Fibroblast of the conjunctiva (primary cell): ENCODE measurements at places on chromosomes 3 and 15.

DNA sequence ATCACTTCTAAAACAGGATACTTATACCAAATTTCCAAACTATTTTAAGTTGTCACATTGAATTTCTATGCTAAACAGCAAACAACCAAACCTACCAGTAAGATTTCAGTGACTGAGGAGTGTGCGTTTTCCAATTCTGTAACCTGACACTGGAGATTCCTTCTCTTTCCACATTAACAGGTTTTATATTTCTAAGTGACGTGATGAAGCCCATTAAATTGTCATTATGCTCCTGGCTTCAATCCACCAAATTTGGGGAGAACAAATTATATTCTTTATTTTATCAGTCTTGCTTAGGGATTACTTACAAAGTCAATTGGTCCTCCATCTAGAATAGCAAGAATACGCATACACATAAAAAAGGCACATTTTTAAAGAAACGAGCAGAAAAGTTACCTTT is 764.8 kb upstream of the NR2F2 start:
- no peak for DNase-seq

GRCh38 chr3:142077859-142078500 is 71.4 kb downstream of the TFDP2 start:
- no peak for DNase-seq

DNA sequence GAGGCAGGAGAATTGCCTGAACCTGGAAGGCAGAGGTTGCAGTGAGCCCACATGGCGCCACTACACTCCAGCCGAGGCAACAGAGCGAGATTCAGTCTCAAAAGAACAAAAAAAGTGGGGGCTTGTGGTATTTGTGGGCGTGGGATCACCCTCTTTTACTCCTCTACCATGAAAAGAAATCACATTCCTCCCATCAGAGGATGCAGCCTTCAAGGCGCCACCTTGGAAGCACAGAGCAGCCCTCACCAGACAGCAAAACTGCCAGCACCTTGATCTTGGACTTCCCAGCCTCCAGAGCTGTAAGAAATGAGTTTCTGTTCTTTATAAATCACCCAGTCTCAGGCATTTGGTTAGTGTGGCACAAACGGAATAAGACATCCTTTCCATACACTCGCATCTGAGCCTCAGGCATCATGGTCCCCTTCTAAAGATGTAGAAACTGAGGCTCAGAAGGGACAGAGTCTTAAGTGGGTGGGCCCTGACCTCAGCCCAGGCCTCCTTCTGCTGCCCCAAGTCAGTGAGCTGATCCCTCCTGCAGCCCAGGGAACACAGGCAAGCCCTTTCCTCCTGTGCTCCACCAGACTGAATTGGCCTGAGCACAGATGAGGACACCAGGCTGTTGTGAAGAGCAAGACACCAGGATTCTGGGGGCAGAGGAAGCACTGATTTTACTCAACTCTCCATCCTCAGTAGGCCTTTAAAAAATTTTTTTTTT is 201.7 kb upstream of the LINGO1 start:
- DNase-seq, result no peak

DNA sequence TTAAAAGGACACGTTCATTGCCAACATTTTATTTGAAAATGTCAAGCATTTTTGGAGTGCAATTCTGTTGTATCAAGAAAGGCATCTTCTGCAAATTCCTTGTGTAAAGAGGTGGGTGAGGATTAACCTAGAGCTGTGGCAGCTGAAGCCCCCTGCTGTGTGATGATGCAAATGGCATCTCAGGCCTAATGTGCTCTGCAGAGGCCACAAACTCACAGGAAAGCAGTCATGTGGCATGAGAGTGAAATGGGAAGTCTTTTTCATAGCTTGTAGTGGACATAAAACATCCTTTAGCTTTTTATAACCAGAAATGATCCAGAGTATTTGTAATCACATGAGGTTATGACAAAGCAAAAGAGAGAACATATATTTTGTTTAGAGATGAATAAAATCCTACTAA is 6.4 kb downstream of the CADM2 start:
- no peak for DNase-seq

GRCh38 chr15:48049736-48050135 is 71.1 kb upstream of the SLC24A5 start:
- DNase-seq, result no peak

- DNase-seq, result no peak
Observed at GRCh38 chr3:13072600-13073325, 466 bp downstream of the IQSEC1 start.

GRCh38 chr3:57062101-57062631 is 1.7 kb downstream of the SPATA12 start:
- no peak for DNase-seq

- DNase-seq, result no peak
Observed at GRCh38 chr3:162641317-162641716, 1144.7 kb downstream of the OTOL1 start.

- no peak for DNase-seq
Observed at GRCh38 chr15:90647326-90647725, 69.8 kb upstream of the BLM start.

DNA sequence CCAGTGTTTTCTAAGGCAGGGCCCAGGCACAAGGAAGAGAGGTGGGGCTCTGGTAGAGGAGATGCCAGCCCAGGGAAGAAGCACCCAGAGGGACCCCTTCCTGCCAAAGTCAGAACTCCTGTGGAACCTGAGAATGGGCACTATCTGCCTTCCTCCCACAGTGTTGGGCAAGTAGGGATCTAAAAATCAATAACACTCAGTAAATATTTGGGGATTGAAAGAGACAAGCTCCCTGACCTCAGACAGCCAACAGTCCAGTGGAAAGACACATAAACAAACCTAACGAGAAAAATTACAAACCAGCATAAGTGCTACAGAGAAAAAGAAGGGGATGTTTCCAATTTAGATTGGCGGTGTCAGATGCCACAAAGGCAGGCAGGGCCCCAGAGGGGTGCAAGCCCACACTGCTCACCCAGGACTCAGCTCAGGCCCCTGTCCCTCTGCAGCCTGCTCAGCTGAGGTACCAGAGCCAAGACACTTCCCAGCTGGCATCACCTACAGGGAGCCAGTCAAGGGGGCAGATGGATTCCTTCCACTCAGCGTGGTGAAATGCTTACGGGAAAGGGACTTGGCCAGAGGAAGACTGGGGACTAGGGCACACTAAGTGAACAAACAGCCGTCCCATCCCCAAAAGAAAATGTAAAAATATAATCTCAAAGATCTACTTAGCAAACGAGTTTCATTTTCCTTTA is 15.9 kb downstream of the ADCY5 start:
- DNase-seq, result no peak

DNA sequence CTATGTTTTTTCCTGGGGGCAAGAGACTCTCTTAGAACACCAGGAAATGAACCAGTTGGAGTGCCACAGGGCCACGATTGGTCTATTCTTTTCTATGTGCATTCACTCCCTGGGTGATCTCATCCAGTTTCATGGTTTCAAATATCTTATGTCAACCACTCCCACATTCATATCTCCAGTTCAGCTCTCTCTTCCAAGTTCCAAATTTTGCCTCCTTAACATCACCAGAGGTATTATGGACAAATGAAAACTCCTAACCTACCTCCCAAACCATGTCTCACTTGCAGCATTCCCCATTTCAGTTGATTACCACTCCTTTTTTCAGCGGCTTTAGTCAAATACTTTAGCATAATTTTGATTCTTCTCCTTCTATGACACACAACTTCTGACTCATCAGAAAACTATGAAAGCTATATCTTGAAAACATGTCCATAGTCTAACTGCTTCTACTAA is 203.1 kb upstream of the SEMA6D start:
- peak; percentile 23 for DNase-seq

- DNase-seq, result no peak
Observed at GRCh38 chr15:36218322-36218721, 361.1 kb upstream of the CDIN1 start.

GRCh38 chr3:188721990-188722389 is 449.8 kb upstream of the TPRG1 start:
- no peak for DNase-seq

DNA sequence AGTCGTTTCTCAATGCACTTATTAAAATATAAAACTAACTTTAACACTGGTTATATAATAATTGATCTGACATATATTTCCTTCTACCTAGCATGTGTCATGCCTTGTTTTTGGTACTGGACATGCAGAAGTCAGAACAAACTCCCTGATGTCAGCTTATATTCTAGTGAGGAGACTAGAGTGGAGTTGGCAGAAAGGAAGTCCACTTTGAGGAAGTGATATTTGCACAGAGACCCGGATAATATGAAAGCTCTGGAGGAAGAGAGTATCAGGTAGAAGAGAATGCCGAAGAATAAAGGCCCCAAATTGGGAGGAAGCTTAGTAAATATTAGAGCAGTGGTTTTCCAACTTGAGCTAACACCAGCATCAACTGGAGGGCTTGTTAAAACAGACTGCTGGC is 24.6 kb upstream of the ZNF280D start:
- no peak for DNase-seq

GRCh38 chr3:80649170-80649569 is 881.4 kb upstream of the ROBO1 start:
- no peak for DNase-seq

- DNase-seq, result no peak
Observed at GRCh38 chr15:56931639-56932508, 13.4 kb downstream of the TCF12 start.

- DNase-seq, result no peak
Observed at GRCh38 chr15:70566989-70567388, 196.4 kb downstream of the UACA start.

DNA sequence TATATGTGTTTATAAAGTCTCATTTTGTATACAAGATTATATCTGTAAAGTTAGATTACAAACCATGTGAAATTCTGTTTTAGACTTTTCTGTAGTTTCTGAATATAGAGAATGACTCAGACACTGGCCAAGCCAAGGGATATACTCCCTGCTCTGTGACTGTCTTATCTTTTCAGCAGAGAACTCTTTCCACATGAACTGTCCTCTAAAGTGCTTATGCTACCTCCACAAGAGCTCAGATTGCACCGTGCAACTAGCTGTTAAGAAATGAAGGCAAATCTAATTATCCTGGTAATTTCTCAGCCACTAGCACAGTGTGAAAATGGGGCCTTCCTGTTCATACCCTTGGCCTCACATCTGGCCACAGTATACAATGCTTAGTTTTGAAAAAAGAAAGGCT is 44.3 kb upstream of the CPNE4 start:
- DNase-seq, result no peak

DNA sequence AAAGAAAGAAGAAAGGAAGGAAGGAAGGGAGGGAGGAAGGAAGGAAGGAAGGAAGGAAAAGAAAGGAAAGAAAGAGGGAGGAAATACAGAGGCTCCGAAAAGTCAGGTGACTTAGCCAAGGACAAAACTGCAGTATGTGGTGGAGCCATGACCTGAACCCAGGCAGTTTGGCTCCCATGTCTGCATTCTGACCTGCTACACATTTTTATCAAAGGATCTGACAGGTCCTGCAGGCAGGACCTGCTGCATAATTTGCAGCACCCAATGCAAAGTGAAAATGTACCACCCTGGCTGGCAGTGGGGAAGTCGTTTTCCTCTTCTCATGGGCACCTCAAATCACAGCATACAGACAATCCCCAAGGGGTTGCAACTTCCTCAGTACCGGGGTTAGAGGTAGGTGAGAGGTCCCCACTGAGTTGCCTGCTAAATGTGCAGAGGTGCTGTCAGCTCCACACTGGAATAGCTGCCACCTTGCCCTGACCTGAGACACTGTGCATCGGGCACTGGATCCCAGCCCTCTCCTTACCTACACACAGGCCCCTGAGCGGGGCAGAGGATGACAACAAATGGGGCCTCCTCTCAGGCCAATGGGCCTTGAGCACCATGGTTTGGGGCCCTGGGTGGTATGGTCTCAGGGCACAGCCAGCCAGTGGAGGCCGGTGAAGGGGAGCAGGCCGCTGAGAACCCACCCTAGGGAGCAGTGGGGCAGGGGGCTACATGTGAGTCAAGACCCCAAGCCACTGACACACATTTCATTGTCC is 175.1 kb downstream of the SHQ1 start:
- DNase-seq, result no peak

GRCh38 chr3:104520228-104520655 is 846.5 kb upstream of the ALCAM start:
- DNase-seq, result no peak

GRCh38 chr3:151770956-151771355 is 37.2 kb downstream of the AADACL2 start:
- no peak for DNase-seq

- DNase-seq, result no peak
Observed at GRCh38 chr3:28301688-28302087, 46.8 kb upstream of the ZCWPW2 start.

DNA sequence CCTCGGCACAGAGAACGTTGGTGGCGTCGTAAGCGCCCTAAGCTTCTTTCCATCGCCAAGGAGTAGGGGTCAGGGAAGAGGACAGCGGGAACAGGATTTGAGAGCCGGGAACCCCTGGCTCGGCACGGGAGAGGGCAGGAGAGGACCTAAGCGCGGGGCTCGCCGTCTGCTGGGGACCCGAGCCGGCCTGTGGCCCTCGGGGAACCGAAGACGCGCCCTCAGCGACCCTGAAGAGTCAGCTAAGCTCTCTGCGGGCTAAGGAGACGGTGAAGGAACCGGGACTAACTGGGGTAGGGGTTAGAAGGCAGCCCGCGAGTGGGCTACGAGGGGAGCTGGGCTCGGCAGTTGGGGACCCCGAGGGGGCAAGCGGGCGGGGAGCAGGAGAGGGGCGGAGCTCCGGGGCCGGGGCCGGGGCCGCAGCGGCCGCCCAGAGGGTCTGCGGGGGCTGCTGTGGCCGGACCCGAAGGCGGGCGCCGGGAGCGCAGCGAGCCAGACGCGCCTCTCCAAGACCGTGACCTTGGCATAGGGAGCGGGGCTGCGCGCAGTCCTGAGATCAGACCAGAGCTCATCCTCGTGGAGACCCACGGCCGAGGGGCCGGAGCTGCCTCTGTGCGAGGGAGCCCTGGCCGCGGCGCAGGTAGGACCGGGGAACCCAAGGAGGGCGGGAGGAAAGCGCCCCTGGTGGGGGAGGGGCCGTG is 574 bp downstream of the CASR start:
- no peak for DNase-seq

DNA sequence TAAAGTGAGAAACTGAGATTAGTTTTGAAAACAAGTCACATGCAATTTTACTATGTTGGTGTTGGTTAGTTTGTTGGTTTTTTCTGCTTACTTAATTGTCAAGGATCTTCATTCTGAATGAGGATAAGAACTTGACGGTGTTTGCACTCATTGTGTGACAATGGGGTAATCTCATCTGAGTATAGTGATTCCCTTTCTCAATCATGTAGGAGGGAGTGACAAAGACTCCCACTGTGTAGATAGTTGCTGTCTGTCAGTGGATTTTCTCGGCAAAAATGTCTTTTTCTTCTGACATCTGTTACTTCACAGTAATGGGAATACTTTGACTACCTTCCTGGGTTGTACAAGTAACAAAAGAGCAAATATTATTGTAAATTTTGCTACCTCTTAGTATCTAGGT is 23.5 kb downstream of the KCNH8 start:
- DNase-seq, result no peak

DNA sequence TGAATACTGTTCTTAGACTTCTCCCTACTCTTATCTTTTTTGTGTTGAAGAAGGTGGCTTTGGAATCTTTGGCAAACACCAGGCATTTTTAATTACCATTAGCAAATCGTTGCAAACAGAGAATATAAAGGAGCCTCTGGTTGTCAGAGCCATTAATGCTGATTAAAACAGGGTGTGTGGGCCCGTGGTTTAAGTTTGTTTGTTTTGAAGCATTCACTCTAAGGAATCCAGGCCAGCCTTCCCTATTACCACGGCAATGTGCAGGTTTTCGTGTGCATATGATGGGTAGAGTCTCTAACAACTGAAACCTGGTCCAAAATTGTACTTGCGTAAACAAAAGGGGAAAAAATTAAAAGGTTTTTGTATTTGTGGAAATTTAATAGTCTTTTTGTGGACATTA is 141.2 kb upstream of the GMNC start:
- no peak for DNase-seq

GRCh38 chr3:165395188-165395587 is 199.0 kb upstream of the SLITRK3 start:
- no peak for DNase-seq
